ENCODE measurements at places on chromosomes 7 and 10.
A peak's percentile ranks its signal among the peaks of the same experiment; 100 is the strongest.

GRCh38 chr10:127186813-127187212, 9.6 kb downstream of the INSYN2A start:
- DNase-seq, result no peak

DNA sequence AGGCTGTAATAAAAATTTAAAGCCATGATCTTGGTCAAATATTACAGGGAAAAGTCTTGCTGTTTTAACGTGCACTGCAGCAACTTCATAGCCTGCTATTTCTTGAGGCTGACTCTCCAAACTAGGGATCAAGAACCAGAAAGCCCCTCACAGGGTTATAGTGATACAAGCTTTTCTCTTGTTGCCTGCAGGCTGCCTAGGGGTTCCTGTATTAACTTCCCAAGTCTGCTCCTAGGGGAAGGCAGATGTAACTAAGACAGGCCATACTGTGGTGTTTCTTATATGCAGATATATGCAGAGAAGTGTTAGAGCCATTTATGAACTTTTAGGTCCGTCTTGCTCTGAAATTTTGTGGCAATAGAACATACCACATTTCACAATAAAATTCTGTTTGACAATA, 175.7 kb downstream of the FOXP2 start:
- no peak for DNase-seq

DNA sequence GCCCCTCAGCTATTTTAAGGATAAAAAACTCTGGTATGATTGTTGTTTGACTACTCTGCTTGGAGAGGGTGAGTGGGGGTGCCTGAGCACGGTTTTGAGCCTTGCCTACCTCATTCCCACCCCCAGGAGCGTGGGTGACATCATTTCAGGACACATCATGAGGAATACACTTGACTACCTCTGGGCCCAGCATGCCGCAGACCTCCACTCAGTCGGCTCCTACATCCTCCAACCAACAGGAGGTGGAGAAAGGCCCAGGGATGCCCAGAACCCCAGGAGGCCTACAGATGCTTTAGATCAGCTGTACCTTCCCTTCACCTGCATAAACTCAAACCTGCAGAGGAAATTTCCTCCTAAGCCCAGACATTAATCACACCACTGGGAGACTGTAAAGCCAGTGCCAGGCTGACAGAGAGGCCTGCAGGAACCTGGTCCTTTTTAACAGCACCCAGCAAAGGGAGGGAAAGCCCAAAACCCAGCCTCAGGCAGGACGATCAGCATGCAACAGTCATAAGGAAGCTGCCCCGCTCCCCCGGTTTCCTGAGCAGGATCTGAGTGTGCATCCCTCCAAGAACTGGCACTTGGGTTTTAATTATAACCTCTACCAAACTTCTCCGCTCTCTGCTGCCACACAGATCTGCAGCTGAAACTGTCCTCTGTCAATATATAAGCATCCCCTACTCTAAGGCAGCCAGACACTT, 61.7 kb upstream of the ZNRF2 start:
- DNase-seq, result no peak

DNA sequence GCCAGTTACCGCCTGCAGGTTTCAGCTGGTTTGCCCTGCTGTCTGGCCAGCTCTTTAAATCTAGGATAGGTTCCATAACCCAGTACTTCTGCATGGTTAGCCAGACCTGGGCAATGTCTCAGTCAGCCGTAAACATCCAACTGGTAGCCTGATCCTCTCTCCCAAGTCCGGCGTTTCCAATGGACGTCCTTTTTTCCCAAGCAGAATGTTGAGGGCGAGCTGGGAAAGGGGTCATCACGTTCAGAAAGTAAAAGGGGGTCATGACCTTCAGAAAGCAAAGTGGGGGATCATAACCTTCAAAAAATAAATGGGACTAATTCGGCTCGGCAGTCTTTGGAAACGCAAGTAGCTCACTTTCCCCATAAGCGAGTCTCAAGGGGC, 430 bp downstream of the PON3 start:
- DNase-seq, result no peak

GRCh38 chr7:25002786-25003185, 22.8 kb upstream of the OSBPL3 start:
- DNase-seq, result no peak

- DNase-seq, result no peak
Measured at GRCh38 chr10:124659380-124659779, 84.8 kb downstream of the FAM53B start.

- no peak for DNase-seq
Measured at GRCh38 chr10:100072514-100072913, 9.2 kb downstream of the CPN1 start.

GRCh38 chr10:47318706-47319105, 3.5 kb upstream of the GDF2 start:
- no peak for DNase-seq

DNA sequence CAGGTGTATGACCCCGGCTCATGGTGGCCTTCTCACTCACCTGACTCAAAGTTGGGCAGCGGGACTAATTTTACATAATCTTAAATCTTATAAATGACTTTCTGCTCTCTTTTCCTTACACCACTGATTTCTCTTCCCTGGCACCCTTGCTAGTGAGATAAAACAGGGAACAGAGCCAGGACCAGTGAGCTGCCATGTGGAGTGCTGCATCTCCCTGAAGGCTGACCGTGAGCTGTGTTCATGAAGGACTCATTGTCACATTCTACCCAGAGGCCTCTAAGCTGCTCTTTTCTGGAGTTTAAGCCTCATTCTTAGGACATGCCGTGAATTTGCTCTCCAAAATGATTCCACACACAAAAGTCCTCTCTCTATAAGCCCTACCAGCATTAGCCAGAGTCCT, 762.3 kb downstream of the AUTS2 start:
- DNase-seq, result no peak

DNA sequence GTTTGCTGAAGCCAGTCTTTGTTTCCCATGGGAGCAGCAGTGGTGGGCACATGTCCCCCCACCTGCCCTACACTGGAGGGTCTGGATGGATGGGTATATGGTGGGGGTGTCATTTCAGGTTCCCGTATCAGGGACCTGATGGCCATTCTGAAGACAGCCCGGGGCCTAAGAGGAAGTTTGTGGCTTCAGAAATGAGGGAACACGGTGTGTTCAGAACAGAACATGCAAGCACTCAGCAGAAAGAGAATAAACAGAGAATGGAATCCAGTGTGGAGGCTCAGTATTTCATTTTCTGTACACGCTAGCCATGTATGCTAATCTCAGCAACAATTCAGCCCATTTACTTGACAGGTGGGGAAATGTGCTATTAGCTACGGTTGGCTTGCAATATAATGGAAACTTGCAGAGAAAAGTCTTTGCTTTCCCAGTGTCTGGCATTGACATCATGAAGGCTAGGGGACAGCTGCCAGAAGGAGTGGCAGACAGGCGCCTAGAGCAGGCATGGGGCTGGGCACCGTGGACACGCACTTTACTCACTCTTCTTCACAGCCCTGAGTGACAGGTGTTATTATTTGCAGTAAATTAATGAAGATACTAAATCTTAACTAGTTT, 98.6 kb downstream of the ELMO1 start:
- DNase-seq, result no peak

GRCh38 chr7:18064242-18064838, 36.7 kb upstream of the PRPS1L1 start:
- peak; percentile 29 for DNase-seq

- DNase-seq, result no peak
Measured at GRCh38 chr10:49171326-49172060, 16.7 kb downstream of the TMEM273 start.

DNA sequence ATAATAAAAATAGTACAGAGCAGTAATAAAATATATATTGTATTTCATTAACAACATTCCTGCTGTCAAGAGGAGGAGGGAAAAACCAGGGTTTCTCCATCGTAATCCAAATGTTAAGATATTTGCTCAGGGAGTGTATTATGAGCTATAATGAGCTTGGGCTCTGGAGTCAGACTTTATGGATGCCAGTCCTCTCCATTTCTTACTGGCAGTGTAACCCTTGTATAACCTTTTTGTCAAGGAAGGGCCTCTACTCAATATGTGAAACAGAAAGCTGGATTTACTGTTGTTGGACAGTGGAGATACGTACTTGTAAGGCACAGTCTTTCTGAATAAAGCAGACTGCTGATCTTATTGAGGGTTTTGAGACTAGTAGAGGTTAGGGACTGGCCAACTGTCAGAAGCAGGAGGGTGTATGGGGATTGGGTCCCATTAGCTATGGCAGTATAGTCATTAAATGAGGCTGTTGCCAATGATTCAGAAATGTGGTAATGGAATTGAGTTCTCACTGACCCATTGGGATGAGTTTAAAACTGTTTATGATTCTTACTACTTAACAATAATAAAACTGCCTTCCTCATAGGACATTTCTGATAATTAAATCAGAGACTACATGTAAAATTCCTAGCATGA, 56.5 kb downstream of the ZNF277 start:
- no peak for DNase-seq

DNA sequence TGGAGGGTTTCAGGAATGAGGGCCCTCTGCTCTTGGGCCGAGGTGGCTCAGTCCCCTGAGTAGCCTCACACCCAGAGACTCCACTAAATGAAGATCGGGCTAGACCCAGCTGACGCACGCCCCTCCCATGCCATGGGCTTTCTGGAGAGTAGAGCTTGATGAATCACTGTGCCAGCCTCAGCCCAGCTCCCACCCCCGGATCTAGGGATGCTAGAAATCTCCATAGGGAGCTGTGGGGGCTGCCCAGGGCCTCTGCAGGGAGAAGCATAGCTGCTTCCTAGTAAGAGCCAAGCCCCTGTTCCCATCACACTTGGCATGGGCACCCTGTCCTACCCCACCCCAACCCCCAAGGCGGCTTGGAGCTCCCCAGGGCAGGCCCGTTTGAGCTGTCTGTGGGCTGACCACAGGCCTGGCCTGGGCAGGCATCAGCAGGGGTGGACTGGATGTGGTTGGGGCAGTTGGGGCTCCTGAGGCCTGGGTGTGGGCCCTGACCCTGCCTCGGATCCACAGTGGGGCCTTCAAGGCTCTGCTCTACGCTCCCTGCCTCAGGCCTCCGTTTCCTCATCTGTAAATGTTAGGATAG, 121.2 kb downstream of the ZMIZ1 start:
- no peak for DNase-seq

GRCh38 chr7:104845557-104845956, 168.4 kb upstream of the KMT2E start:
- no peak for DNase-seq

GRCh38 chr7:126805351-126805750, 447.4 kb downstream of the GRM8 start:
- DNase-seq, result no peak

- peak; percentile 44 for DNase-seq
Measured at GRCh38 chr7:157228864-157229422, 90.2 kb downstream of the UBE3C start.

GRCh38 chr7:76020031-76020714, 25.8 kb upstream of the TMEM120A start:
- peak; percentile 73 for DNase-seq

GRCh38 chr7:22156205-22156604, 200.7 kb downstream of the RAPGEF5 start:
- no peak for DNase-seq

DNA sequence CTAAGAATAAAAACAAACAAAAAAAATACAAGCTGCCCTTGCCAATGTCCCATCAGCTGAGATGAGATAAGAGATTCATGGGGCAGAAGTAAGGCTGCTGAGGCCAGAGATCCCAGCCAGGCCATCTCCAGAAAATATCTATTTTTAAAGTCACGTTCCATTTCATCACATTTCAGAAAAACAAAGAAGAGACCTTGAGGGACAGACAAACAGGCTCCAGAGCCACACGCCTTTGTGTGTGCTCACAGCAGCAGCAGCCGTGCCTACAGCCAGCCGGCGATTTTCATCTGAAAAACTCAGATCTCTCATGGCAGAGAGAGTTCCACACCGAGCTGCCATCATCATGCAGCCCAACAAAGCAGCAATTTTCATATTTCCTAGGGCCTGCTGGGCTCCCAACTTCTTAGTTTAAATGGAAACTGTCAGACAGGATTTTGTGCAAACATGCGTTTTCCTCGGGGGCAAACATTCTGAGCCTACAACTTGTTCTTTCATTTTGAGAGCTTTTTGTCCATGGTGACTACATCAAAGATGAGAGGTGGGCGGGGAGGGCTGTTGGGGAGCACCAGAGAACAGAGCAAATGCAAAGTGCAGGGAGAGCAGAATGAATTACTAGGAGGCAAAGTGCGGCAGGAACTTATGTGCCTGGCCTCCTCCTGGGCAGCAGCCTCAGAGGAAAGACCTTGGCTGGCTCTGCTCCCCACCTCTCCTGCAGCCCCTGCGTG, 38.8 kb downstream of the DLG5 start:
- DNase-seq, result no peak

GRCh38 chr10:93369588-93370164, 112.5 kb downstream of the MYOF start:
- no peak for DNase-seq

DNA sequence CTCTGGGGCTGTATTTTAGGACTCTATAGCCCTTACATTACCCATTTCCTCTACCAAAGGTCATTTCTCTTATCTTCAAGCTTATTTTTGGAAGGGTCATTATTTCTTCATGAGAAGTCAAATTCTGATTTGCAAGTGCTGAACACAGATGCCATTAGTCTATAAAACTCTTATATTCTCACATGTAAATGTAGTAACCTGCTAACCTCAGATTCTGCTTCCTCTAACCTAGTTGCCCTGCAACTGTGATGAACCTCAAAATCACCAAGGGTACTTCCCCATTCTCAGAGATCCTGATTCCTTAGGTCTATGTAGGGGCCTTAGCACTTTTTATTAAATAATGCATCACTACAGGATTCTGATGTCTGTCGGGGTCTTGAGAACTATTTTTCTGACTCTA, 6.3 kb downstream of the FAS start:
- no peak for DNase-seq

DNA sequence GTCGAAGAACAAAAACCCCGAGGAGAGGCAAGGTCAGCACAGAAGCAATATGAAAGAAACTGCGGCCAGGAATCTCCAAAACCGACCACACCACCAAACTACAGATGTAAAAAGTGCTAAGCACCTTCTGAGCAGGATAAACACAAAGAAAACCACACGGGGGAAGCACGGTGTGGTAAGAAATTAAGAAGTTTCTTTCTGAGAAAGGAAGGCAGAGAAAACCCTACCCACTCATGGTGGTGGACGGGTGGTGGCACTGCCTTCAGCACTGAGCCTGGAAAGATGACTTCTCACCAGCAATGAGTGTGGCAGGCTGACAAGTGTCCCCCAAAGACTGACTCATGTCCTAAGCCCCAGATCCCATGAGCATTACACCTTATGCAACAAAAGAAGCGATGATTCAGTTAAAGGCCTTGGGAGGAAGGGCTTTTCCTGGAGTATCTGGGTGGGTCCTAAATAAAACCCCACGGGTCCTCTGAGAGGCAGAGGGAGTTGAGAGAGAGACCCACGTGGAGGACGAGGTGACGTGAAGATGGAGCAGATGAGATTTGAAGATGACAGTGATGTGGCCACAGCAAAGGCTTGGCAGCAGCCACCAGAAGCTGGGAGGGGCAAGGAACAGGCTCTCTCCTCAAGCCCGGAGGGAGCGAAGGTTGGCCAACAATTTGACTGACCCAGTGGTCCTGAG, 124.9 kb downstream of the DLG5 start:
- DNase-seq, result peak; percentile 3

GRCh38 chr7:132065989-132066603, 509.7 kb upstream of the PODXL start:
- no peak for DNase-seq

DNA sequence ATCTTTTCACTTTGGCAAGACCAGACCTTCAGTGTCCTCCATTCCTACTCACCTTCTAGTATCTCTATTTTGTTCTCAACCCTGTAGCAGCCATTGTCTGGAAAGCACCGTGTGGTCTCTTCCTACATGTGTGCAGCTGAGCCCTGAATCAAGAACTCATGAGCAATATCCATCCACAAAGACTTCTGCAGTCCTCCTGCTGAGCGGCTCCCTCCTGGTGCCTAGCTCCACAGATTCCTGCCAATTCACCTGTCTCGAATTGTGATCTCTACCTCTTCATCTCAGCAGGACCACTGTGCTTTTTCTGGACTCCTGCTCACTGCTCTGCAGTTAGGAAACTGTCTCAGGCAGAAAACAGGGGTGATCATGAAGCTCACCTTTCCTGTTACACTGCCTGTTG, 118.8 kb downstream of the RELN start:
- DNase-seq, result no peak

Measured in cardiac fibroblast (primary cell).